ENCODE measurements at places on chromosomes 13 and 19.

DNA sequence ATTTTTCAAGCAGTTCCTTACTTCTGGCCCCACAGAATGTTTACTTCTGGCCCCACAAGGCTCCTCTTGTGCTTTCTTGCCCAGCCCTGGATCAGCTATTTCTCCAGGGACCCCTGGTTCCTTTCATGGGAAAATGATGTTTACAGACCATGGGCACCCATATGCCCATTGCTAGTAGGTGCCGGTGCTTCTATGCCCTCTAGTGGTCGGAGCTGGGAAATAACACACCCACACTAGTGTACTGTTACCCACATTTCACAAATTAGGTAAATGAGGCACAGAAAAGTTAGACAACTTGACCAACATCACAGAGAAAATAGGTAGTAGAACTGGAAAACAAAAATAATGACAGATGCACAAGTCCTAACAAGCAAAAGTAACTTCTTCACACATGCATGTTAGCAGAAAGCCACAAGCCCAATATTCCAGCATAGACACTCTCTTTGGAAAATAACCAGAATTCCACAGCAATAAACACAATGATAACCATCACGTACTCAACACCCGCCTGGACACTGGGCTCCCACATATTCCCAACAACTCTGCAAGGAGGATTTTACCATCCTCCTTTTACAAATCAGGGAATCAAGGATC lies 1.3 kb upstream of the CEACAM6 start:
- peak; percentile 78 for DNase-seq

- no peak for DNase-seq
Observed at GRCh38 chr19:17402982-17403855, 2.2 kb downstream of the BST2 start.

GRCh38 chr13:51292000-51292565 lies 47.4 kb upstream of the SERPINE3 start:
- DNase-seq: no peak

DNA sequence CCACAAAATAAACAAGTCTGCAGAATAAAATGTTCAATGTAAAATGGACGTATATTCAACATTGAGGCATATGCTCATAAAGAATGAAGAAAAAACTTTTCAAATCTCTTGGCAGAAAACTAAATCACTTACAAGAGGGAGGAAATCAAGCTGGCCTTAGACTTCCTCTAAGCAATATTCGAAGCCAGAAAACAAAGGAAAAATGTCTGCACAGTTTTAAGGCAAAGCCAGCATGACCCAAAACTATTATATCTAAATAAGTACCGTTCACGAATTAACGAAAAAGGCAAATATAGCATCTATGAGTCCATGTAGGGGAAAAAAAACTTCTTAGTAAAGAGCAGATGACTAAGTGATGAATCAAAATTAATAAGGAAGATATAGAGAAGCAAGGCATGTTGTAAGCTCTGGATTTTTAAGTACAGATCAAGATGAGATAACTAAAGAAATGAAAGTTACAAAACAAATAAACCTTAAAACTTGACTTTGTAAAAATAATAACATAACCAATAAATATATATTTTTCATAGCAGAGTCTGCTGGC lies 101.3 kb downstream of the KCNRG start:
- no peak for DNase-seq

DNA sequence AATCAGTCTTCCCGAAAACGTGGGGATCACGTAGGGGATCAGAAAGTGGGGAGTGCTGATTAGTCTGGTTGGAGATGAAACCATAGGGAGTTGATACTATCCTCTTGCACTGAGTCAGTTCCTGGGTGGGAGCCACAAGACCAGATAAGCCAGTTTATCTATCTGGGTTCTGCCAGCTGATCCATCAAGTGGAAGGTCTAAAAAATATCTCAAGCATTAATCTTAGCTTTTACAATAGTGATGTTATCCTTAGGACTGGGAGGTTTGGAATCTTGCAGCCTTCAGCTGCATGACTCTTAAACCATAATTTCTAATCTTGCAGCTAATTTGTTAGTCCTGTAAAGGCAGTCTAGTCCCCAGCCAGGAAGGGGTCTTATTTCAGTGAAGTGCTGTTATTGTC lies 2474.2 kb downstream of the PCDH9 start:
- no peak for DNase-seq

GRCh38 chr19:14375055-14375581 lies 6.1 kb upstream of the ADGRE5 start:
- peak; percentile 96 for DNase-seq

- no peak for DNase-seq
Observed at GRCh38 chr13:42892760-42893159, 99.3 kb downstream of the EPSTI1 start.

- DNase-seq: peak; percentile 27
Observed at GRCh38 chr19:6678690-6679109, 8.7 kb upstream of the TNFSF14 start.

GRCh38 chr13:65768545-65768944 lies 1461.6 kb downstream of the PCDH9 start:
- no peak for DNase-seq

- DNase-seq: no peak
Observed at GRCh38 chr19:58466089-58466759, 656 bp upstream of the ZNF324 start.

- DNase-seq: no peak
Observed at GRCh38 chr19:39262496-39262895, 5.7 kb upstream of the IFNL2 start.

GRCh38 chr13:20405691-20406090 lies 120.0 kb downstream of the CRYL1 start:
- no peak for DNase-seq

GRCh38 chr13:71454509-71454908 lies 412.5 kb downstream of the DACH1 start:
- no peak for DNase-seq

DNA sequence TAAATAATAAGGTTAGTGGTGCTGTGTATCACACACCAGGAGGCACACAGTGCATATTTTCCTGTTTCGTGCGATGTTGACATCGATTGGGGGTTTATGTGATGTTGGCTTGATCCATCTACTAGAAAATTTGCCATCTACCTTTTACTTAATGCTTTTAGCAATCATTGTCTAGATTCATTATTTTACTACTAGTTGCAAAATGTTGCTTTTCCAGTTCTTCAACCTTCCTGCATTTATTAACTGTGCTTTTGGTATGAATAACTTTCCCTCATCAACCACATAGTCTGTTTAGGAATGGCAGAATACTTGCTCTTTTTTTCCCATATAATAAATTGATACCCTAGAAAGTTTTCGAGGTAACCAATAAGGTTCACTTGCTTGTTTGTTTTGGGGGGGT lies 17.5 kb downstream of the C13orf42 start:
- DNase-seq: no peak

GRCh38 chr13:87798536-87798935 lies 127.4 kb downstream of the SLITRK5 start:
- DNase-seq: no peak

DNA sequence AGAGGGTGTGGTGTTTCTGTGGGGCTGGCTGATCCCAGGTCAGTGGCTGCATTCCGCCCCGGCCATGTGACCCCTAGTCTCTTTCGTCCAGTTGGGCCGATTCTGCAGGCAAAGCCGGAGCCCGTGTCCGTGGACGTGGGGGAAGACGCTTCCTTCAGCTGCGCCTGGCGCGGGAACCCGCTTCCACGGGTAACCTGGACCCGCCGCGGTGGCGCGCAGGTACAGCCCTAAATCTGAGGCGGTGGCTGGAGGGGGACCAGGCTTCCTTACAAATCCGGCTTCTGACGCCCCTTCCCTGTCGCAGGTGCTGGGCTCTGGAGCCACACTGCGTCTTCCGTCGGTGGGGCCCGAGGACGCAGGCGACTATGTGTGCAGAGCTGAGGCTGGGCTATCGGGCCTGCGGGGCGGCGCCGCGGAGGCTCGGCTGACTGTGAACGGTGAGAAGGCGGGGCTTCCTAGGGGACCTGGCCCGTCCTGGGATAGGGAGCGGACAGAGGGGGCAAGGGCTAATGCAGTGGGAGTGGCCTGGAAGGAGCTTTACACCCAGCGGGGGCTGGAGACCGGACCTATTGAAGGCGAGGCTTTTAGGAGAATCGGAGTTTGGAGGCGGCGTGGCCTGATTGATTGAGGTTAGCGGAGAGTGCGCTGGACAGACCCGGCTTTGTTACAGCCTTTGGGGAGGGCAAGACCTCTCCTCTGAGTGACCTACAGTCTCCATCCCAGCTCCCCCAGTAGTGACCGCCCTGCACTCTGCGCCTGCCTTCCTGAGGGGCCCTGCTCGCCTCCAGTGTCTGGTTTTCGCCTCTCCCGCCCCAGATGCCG lies 4.3 kb downstream of the KIRREL2 start:
- no peak for DNase-seq

DNA sequence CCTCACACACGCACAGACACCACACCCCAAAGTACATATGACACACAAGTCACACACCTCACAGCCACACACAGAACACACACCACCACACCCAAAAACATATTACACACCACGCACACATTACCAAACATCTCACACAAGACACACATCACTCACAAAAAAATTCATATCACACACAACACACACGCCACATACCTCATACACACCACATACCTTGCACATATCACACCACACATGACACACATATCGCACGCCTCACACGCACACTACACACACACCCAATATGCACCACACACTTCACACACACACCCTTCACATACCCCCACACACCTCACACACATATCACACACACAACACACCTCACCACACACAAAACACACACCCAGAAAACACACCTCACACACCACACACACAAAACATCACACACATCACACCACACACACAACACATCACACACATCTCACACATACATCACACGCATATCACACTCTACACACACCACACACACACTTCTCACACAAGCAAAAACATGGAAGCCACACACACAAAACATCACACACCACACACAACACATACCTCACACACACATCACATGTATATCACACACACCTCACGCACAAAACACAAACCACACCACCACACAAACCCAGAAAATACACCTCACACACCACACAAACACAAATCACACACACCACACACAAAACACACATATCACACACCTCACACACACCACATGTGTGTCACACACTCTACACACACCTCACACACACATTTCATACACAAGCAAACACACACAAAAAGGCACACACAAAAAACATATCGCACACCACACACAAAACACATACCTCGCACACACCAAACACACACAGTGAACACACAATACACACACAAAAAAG lies 132.1 kb downstream of the CRYL1 start:
- DNase-seq: no peak

DNA sequence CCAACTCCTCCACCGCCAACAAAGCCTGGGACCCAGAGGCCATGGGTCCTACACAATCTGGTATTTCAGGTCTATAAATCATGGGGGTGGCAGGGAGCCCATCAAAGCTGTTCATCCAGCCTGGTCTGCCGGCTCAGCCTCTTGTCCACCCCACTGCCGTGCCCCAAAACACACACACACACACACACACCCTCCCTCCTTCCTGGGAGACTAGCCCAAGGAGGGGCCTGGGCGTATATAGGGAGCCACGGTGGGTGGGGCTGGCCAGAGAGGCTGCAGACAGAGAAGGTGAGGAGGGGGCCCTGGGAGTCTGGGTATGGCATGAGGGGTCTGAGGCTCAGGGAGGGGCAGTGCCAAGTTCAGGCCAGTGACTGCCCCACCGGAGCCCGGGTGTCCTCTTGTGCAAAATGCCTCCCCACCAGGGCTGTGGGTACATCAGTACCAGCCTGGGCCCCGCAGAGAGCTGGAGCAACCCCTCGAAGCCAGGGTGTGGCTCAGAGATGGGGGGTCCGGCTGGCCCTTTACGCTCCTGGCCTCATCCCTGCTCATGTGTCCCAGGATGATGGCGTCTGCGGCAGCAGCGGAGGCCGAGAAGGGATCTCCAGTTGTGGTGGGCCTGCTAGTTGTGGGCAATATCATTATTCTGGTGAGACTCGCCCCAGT lies at the start of gene UPK1A:
Gene UPK1A, plus strand, starts transcription at position 267 of the 663 bp plus-strand sequence. Its CDS starts 296 bp downstream, at position 563.
- no peak for DNase-seq

DNA sequence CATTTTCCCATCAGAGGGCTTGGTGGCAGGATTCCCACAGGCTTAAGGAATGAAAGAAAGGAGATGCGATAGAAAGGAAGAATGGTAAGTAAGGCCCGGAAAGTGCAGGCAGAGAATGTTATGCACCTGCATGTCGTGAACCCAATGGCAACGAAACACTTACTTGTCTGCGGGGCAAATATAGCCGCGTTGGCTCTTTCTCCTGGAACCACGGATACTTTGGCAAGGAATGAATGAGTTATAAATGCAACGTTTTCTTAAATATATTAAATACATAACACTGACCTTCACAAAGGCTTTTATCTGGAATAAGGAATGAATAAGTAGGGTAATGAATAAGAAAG lies 192.1 kb downstream of the KATNAL1 start:
- DNase-seq: no peak

GRCh38 chr13:44927968-44928367 lies 61.3 kb downstream of the NUFIP1 start:
- DNase-seq: no peak

GRCh38 chr19:40445780-40446262 lies 1.7 kb upstream of the SERTAD3 start:
- no peak for DNase-seq

DNA sequence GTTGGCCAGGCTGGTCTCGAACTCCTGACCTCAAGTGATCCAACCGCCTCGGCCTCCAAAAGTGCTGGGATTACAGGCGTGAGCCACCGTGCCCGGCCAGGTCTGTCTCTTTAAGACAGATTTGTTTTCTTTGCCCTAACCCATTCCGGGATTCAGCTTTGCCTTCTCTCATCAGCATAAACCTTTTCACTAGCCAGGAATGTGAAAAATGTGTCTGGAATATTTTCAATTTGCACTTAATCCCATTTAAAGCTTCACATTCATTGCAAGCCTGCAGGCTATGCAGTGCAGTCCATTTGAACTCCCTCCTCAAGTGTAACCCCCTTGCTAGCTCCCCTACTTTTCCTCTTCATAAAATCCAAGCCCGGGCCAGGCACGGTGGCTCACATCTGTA lies 880 bp upstream of the TMEM160 start:
- DNase-seq: no peak

DNA sequence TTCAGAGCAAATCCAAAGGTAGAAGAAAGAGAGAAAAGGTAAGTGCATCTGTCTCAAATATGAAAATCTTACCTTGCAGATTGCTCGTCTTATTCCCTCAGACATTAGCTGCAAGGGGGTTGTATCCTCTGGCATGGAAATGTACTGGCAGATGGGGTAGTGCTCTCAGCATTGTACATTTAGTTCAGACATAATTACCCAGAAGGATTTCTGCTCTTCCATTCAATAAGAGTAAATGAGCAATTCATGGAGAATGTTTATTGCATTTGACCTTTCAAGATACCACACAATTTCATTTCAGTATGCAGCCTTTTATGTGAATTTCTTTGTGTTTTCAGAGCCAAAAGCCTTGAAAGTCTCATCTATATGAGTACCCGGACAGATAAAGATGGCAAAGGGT lies 63.8 kb downstream of the SCEL start:
- no peak for DNase-seq

GRCh38 chr13:113466383-113466782 lies 13.1 kb upstream of the ADPRHL1 start:
- no peak for DNase-seq

GRCh38 chr13:64164435-64164834 lies 2748.8 kb upstream of the PCDH20 start:
- DNase-seq: no peak
